ENCODE measurements at places on chromosomes 11 and 22.

DNA sequence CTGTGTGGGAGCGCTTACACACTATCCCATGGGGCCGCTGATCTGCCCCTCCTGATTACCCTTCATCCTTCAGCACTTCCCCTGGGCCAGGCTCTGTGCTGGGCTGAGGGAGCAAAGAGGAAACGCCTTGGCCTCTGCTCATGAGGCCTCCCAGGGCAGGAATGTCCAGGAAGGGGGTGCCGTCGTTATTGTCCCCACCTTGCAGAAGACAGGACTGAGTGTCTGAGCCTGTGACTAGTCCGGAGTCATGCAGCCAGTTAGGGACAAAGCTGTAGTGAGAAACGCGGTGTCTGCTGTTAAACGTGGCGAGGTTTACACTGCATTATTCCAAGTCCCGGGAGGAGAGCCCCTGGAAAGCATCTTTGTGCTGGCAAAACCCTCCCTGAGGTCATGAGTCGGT lies 160.0 kb downstream of the TRIM29 start:
- no peak for DNase-seq

GRCh38 chr11:6632116-6633073 lies 13.2 kb upstream of the TPP1 start:
- no peak for DNase-seq

- DNase-seq: no peak
Observed at GRCh38 chr22:41713004-41713403, 13.7 kb downstream of the MEI1 start.

DNA sequence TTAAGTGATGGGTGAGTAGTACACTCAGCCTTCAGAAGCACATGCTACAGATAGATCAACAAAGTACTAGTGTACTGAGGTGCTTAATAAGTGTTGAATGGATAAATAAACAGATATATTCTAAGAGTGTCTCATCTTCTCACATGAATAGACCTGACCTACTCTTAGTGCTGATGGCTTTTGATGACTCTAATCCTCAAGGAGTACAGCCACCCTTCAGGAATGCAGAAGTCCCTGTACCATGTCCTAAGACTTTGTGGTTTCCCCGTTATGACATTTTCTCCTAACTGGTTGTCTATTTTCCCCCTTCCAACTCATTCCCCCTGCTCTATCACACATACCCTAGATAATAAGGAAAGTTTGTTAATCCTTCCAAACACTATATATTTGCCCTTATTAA lies 61.6 kb downstream of the C11orf65 start:
- no peak for DNase-seq

DNA sequence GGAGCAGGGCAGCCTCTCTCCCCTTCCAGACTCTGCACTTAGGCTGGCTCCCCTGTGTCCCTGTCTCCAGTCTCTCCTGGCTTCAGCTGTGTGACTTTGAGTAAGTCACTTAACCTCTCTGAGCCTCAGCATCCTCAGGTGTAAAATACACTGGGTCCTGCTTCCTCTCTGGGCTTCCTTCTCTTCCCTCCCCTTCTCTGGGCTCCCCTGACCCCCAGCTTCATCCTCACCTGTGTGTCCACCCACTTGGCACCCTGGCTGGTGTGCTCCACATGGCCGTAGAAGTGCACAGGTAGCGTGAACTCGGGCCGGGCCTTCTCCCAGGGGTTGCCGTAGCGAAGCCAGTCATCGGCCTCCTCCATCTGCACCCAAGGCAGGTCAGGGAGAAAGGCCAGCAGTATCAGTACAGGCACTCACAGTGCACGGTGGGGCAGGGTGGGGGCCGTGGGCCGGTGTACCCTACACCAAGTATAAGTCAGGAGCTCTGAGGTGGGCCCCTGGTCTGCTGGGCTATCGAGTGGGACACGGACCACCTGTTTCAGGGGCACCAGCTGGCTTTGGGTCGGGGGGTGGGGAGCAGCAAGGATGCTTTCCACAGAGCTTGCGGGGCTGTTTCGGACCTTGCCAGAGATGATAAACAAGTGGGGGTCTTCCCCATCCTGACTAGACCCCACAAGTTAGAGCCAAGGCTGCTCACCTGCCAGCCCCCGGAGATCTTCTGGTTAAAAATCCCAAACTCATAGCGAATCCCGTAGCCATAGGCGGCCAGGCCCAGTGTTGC lies 2.0 kb downstream of the PYGM start:
- DNase-seq: no peak

GRCh38 chr11:27468209-27468994 lies 4.2 kb downstream of the LGR4 start:
- DNase-seq: no peak

DNA sequence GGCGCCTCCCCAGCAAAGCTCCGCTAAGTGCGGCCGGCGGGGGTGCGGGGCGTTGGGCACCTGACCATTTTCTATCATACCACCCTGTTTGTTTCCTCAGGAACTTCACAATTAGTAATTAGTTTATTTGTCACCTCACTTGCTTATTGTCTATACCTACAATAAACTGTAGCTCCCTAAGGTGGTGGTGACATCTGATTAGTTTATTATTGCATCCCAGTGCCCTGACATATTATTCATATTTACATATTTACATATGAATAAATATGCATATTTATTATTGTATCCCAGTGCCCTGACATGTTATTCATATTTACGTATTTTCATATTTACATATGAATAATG lies 24.7 kb upstream of the SORL1 start:
- no peak for DNase-seq

DNA sequence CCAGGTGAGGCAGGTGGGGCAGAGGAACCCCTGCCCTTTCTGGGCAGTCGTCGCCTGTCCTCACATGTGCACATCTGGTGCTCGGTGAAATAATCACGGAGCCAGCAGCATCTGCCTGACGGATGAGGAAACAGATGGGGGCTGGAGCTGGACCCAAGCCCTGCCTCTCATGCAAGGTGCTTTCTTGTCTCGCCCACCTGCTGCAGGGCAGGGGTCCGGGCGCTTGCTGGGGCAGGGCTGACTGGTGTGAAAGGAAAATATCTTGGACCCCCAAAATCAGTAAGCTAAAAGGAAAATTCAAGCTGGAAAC lies 3.3 kb downstream of the ALDH3B2 start:
- no peak for DNase-seq

- DNase-seq: no peak
Observed at GRCh38 chr11:76415073-76415472, 29.7 kb upstream of the EMSY start.

- DNase-seq: no peak
Observed at GRCh38 chr11:45386972-45387371, 100.8 kb upstream of the SYT13 start.

GRCh38 chr11:126029805-126030204 lies 32.9 kb downstream of the CDON start:
- DNase-seq: no peak

GRCh38 chr11:126959700-126960099 lies 40.9 kb downstream of the KIRREL3 start:
- no peak for DNase-seq

- no peak for DNase-seq
Observed at GRCh38 chr11:64752175-64752970, 7.4 kb downstream of the PYGM start.

DNA sequence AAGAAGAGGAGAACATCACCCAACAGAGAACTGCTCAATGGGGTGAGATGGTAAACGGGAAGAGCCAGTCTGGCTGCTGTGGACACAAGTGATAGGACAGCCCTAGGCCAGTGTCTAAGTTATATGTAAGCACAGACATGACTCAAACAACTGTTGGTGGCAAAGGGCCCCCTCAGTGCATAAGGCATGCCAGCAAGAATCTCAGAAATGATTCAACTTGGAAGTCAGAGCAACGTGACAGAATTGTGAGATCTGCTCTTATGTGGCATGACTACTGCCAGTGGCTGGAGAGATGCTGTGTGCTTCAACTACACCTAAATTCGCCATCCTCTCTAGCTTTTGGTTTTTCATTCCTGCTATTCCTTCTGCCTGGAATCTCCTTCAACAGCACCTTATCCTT lies 7.4 kb downstream of the SLN start:
- DNase-seq: no peak

GRCh38 chr22:46135611-46136485 lies 14.5 kb upstream of the PPARA start:
- no peak for DNase-seq

- DNase-seq: no peak
Observed at GRCh38 chr11:66314561-66315497, 2.0 kb downstream of the CD248 start.

DNA sequence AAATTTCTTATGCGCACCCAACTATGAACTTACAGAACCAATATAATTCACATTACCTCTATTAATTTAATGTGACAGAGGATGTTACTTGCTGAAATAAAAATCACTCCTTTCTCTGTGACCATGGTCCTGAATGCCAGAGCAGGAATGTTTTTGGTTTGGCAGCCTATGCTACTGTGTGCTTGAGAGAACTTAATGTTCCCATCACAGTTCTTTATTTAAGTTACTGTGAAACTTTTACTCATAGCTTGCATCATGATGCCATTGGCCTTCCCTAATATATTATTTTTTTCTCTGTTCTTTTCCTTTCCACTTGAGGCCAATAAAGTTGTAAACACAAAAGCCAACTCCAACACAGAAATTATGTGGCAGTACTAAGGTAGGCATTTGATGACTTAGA lies 142.2 kb downstream of the FAM76B start:
- no peak for DNase-seq

GRCh38 chr11:115652094-115652493 lies 147.9 kb upstream of the CADM1 start:
- no peak for DNase-seq

GRCh38 chr11:87284306-87284705 lies 246.6 kb downstream of the TMEM135 start:
- DNase-seq: no peak

DNA sequence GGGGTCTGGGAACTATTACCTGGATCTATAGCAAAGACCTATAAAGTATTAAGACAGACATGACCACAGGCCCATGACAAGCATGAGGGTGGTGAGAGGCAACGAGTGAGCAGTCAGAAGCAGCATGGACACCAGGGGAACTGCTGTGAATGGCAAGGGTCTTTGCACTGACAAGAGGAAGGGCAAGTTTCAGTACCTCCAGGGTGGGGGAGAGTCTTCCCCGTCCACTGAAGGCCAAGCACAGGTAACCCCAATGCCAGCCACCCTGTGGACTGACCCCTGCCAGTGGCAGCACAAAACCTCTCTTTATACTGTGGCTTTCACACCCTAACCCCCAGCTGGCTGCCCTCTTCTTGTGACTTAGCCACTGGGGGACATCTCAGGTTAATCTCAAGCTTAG lies 55.5 kb downstream of the CHST1 start:
- DNase-seq: no peak

- no peak for DNase-seq
Observed at GRCh38 chr11:73463359-73463758, 87.2 kb downstream of the RELT start.

DNA sequence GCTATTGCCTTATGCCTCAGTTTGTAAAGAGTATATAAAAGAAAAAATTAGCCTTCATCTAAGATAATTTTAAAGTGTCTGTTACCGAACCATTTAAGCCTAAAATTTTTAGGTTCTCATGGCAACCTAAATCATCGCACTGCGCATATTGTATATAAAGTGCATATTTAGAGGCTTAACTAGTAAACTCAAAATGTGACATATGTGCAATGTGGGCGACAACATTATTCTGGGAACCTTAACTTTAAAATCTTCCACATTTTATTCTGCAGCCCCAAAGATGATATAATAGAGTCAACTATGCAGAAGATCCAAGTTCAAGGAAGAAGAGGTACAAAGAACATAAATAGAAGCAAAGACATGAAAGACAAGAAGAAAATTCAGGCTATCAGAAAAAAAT lies 23.0 kb downstream of the CELF1 start:
- no peak for DNase-seq

GRCh38 chr11:18463439-18463838 lies 7.8 kb downstream of the LDHAL6A start:
- no peak for DNase-seq

DNA sequence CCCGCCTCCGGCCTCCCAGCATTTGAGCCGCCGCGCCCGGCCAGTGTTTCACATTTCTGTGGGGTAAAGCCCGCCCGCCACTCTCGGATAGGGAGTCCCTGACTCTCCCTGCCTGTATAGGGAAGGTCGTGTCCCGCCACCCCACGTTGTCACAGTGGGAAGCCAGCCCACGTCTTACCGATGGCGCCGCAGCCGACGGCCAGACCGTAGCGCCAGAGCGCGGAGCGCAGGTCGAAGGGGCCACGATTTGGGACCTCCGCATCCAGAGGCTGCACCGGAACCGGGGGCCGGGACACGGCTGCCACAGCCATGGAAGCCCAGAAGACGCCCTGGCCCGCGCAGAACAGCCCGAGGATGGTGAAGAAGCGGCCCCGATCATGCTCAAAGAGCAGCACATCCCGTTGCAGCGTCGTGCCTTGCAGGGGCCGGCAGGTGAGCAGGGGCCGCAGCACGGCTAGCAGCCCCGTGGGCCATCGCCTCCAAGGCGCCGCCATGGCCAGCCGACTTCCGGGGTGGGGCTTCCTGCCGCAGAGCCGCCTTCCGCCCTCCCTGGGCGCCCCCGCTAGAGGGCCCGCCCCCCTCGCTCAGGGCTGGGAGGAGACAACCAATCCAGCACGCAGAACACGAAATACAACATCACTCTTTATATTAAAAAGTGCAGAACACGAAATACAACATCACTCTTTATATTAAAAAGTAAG lies at the start of gene TMEM223:
Gene TMEM223, minus strand, starts transcription at position 506 of the 701 bp plus-strand sequence. Its CDS starts 12 bp downstream, at position 494.
- DNase-seq: peak; percentile 85

DNA sequence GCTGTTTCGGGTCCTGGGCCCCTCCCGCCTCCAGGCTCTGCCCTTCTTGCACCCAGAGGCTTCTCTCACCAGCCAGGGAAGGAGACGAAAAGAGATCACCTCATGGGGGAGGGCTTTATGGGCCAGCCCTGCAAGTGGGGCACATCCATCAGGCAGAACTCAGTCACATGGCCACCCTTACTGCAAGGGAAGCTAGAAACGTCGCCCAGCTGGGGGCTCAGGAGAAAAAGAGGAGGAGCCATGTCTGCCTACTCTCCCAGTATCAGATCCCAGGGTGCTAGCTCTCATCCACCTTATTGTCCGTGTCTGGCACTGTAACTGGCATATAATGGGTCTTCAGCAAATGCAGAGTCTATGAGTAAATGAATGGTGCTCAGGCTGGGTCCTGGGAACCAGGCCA lies 24.2 kb downstream of the MFNG start:
- no peak for DNase-seq

- no peak for DNase-seq
Observed at GRCh38 chr11:126797457-126798169, 203.0 kb downstream of the KIRREL3 start.

DNA sequence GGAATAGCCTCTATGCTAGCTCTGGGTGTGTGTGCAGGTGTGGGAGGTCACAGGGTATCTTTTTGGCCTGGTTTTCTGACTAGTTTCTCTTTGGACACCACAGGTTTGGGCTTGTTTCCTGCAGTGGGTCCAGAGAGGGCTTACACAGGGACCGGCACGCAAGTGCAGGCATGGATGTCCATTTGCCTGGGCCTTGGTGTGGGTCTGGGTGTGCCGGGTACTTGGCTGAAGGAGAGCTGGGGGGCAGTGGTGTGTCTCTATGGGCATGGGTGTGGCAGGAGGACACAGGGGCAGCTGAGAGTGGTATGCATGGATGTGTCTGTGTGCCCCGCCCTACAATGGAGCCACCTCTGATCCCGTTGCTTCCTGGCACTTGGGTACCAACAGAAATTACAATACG lies 7.5 kb upstream of the KCNJ11 start:
- no peak for DNase-seq

Measured in activated CD4-positive, alpha-beta T cell treated with anti-CD3 and anti-CD28 coated beads, Interleukin-2, amount 50 U/mL, for 24 hours (primary cell).